ENCODE measurements at places on chromosomes 2 and 18.

GRCh38 chr2:223007531-223007930 is 44.5 kb upstream of the KCNE4 start:
- H3K4me3 ChIP-seq, result no peak overlapping the region
- no peak overlapping the region for H3K27ac ChIP-seq
- peaks cover 23% of the 10 kb centered on the region for H3K27me3 ChIP-seq
- H3K4me1 ChIP-seq, result no peaks in the 10 kb centered on the region
- H3K36me3 ChIP-seq, result no peaks in the 10 kb centered on the region
- DNase-seq, result no peak

DNA sequence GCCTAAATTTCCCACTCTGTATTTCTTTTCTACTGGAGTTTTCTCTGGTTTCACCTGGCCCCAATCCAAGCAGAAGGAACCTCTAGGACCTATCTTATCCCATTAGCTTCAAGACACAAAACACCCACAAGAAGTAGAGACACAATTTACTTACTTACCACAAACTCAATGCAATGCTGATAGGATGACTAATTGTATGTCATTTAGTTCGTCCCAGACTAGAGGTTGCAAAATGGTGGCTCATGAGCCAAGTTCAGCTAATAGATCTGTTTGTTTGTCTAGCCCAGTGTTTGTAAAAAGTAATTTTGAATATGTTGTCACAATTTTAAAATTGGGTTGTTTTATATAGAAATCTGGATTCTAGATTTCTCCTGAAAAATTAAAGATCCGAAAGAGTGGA is 34.7 kb upstream of the ZSWIM2 start:
- H3K27me3 ChIP-seq, result no peaks in the 10 kb centered on the region
- no peaks in the 10 kb centered on the region for H3K4me1 ChIP-seq
- no peak overlapping the region for H3K4me3 ChIP-seq
- no peak overlapping the region for H3K27ac ChIP-seq

- no peaks in the 10 kb centered on the region for H3K27me3 ChIP-seq
- DNase-seq, result no peak
- no peak overlapping the region for H3K4me3 ChIP-seq
- H3K36me3 ChIP-seq, result no peaks in the 10 kb centered on the region
These were observed 673.1 kb upstream of the FSHR start for GRCh38 chr2:49827366-49827765.

DNA sequence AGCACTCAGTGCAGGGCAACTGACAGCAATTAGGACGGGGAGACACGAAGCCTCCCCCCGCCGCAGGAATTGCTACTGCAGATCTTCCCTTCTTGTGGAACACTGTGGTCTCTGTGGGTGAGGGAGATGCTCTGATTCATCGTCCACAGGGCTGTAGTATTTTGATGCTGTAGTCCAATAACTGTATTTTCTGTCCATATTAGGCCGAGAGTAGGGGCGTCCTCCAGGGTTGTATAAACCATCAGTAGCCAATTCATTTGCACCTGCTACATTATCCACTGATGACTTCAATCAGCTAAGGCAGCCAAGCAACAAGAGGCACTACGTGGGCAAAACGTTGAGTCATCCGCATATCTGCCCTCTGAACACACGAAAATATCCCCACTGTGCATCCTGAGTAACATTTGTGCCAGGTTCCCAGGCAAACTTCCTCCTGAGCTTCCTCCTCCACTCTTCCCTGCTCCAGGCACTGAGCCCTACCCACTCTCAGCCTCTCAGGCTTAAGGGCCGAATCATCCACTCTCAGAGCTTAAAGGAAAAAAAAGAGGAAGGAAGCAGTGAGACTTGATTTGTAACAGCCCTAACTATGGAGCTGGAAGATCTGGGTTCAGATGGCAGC is 62.1 kb downstream of the LBH start:
- H3K4me1 ChIP-seq, result no peaks in the 10 kb centered on the region
- H3K36me3 ChIP-seq, result no peaks in the 10 kb centered on the region
- H3K27me3 ChIP-seq, result no peaks in the 10 kb centered on the region
- H3K27ac ChIP-seq, result peak overlapping the region; percentile 14

GRCh38 chr2:10169053-10169578 is 46.6 kb downstream of the RRM2 start:
- peaks cover 5% of the 10 kb centered on the region for H3K4me1 ChIP-seq
- H3K36me3 ChIP-seq, result no peaks in the 10 kb centered on the region

DNA sequence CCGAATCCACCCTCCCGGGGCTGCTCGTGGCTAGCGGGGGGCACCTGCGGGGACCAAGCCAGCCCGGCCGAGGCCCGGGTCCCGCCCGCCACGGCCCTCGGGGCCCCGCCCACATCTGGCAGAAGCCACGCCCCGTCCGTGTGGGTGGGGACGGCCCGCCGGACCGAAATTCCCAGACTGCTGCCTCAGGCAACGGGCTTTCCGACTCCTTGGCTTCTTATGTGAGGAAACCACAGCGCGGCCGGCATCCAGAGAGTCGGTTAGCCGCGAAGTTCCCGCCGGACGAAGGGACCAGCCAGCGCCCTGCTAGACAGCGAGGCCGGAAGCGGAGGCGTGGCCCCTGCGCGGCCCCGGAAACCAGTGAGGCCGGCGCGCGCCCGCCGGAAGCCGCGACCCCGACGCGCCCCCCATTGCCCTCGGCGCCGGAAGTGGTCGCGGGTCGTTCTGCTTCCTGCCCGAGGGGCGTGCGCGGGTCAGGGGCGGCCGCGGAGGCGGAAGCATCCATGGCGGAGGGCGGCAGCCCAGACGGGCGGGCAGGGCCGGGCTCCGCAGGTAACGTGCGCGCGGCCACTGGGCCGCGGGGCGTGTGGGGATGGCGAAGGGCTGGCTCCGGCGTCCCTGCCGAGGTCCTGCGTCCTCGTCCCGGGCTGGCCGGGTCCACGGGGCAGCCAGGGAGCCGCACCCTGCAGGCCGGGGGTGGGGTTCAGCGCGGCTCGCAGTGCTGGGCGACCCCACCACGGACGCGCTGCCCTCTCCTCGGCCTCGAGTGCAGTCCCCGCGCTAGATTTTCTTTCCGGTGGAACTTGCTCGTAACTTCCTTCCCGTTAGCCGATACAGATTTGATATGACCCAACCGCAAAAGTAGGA is at the start of gene ASB1:
ASB1 (plus strand) TSS at position 360 of the 867 bp plus-strand sequence; CDS start at position 504, 144 bp downstream.
- peak; percentile 64 for DNase-seq
- H3K4me1 ChIP-seq, result peaks cover 37% of the 10 kb centered on the region
- peak within 1 kb of the TSS; percentile 89 for H3K4me3 ChIP-seq
- no peaks in the 10 kb centered on the region for H3K27me3 ChIP-seq
- peaks cover 3% of the 10 kb centered on the region for H3K36me3 ChIP-seq

- H3K27ac ChIP-seq, result no peak overlapping the region
- H3K4me3 ChIP-seq, result no peak overlapping the region
- no peak for DNase-seq
These were observed 908.4 kb upstream of the CRIM1 start for GRCh38 chr2:35447215-35447614.

DNA sequence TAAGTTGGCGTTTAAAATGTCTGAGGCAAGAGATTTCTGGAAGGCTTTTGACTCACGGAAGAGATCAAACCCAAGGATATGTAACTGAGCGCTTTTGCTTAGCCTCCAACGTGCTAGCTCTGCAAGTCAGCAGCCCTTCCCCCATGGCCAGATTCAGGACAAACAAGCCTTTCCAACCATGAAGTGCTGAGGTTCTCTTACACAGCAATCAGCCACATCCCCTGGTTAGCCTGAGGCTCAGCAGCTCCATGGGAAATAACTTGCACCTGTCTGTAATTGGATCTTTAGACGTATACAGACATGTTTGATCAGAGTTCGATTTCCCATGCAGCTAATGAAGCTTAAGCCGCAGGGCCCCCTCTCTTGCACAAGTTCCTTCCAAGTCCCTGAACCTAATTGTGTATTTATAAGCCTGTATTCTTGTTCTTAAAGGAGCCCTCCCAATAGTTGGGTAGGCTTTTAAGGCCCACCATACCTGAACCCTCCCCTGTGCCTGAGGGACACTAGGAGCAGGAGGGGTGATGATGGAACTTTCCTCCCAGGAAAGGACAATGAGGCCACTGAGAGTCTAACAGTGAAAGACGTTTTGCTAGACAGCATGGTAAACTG is 2.1 kb upstream of the TMEM131 start:
- H3K4me1 ChIP-seq, result peaks cover 18% of the 10 kb centered on the region
- no peaks in the 10 kb centered on the region for H3K27me3 ChIP-seq
- no peaks in the 10 kb centered on the region for H3K36me3 ChIP-seq
- no peak overlapping the region for H3K27ac ChIP-seq

DNA sequence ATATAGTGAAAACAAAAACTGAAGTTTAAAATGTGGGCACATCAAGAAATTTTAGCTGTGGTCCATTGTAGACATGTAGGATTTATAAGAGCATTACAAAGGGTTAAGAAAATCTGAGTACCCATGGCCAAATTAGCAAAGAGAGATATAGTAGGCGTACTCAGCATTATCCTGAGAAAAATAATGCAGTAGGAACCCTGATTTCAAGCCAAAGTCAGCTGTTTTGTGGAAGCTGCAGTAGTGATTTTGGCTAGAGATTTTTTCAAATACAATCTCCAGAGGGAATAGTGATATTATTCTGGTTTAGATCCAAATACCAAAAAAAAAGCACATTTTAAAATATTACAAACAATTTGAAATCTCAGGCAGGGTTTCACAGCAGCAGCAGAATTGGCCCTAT is 450.9 kb downstream of the FBXO15 start:
- no peak for DNase-seq
- no peaks in the 10 kb centered on the region for H3K27me3 ChIP-seq
- H3K27ac ChIP-seq, result no peak overlapping the region
- no peak overlapping the region for H3K4me3 ChIP-seq
- H3K4me1 ChIP-seq, result no peaks in the 10 kb centered on the region

GRCh38 chr2:38598991-38599295 is 3.8 kb downstream of the HNRNPLL start:
- H3K27me3 ChIP-seq, result no peaks in the 10 kb centered on the region
- peak overlapping the region; percentile 98 for H3K27ac ChIP-seq
- peaks cover 2% of the 10 kb centered on the region for H3K36me3 ChIP-seq

DNA sequence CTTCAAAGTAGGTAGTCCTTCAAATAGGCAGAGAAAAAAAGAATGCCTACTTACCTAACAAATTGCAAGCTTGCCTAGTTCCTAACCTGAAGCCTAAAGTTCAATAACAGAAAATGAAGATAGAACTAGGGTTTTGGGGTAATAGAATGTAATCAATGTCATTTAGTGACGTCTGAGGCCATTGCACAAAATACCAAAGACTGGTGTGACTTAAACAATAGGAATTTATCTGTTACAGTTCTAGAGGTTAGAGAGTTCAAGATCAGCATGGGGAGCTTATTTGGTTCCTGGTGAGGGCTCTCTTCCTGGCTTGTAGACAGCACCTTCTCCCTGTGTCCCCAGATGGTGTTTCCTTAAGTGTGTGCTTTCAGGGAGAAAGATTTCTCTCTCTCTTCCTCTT is 4.7 kb upstream of the NPC1 start:
- H3K27me3 ChIP-seq, result peaks cover 8% of the 10 kb centered on the region
- no peak overlapping the region for H3K27ac ChIP-seq
- peaks cover 5% of the 10 kb centered on the region for H3K4me1 ChIP-seq
- no peak overlapping the region for H3K4me3 ChIP-seq

DNA sequence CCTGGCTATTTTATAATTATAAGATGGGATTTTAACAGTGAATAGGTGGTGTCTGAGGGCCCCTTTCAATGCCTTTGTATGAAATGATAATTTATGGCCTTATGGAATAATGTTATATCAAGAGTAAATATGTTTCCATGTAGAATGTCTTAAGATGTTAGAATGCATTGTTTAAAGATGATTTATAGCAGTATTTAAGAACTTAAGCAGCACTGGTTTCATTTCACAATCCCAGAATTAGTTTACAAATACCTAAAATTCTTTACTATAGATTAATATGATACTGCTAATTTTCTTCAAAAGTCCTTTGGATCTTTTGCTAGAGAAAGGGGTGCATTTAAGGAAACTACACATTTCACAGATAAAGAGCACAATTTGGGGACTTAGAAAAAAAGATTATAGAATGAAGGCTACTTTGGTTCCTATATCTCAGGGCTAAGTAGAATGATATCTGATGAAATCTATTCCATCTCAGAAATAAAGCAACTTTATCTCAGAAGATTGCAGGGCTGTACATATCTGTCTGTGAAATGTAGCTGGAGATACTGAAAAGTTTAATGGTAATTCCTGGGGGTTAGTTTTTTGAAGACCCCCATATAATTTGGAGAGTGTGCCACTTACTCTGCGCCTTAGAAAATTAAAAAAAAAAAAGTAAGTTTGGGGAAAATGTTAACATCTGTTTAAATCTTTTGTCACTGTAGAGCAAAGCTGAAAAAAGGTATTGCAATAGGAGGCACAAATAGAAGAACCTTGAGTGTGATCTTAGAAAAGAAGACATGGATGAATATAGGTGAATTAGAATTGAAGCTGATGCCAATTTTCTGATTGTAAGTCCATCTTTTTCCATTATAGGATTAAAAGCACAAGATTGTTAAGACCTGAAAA is 123.4 kb downstream of the GULP1 start:
- no peak overlapping the region for H3K27ac ChIP-seq
- H3K27me3 ChIP-seq, result no peaks in the 10 kb centered on the region
- no peak overlapping the region for H3K4me3 ChIP-seq
- H3K36me3 ChIP-seq, result no peaks in the 10 kb centered on the region
- no peaks in the 10 kb centered on the region for H3K4me1 ChIP-seq

GRCh38 chr2:204255526-204255925 is 289.7 kb upstream of the PARD3B start:
- H3K27me3 ChIP-seq, result peaks cover 45% of the 10 kb centered on the region
- H3K4me1 ChIP-seq, result peaks cover 2% of the 10 kb centered on the region
- H3K4me3 ChIP-seq, result no peak overlapping the region
- DNase-seq, result no peak
- peaks cover 3% of the 10 kb centered on the region for H3K36me3 ChIP-seq

DNA sequence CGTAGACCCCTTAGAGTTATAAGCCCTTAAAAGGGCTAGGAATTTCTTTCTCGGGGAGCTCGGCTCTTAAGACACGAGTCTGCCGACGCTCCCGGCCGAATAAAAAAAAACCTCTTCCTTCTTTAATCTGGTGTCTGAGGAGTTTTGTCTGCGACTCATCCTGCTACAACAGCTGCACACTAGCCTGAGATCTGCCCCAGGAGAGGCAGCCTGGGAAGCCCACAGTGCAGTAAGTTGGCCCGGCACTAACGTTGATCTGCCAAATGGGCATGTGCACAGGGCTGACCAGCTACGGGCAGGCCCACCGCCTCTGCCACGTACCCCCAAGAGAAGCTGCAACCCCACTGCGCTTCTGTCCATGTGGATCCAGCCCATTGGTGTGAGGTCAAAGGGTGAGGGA is 8.4 kb upstream of the LIMS2 start:
- H3K27ac ChIP-seq, result no peak overlapping the region
- no peak overlapping the region for H3K4me3 ChIP-seq
- peaks cover 2% of the 10 kb centered on the region for H3K36me3 ChIP-seq
- DNase-seq, result no peak
- no peaks in the 10 kb centered on the region for H3K4me1 ChIP-seq
- H3K27me3 ChIP-seq, result peaks cover 29% of the 10 kb centered on the region

- no peaks in the 10 kb centered on the region for H3K27me3 ChIP-seq
- no peak overlapping the region for H3K27ac ChIP-seq
- DNase-seq, result no peak
- H3K4me1 ChIP-seq, result no peaks in the 10 kb centered on the region
These were observed 1415.8 kb upstream of the CELF4 start for GRCh38 chr18:38981389-38981788.

All from T-helper 17 cell (primary cell).